ENCODE measurements at places on chromosomes 2 and 18.

- DNase-seq, result no peak
These were observed 30.3 kb downstream of the ICA1L start for GRCh38 chr2:202841090-202841867.

DNA sequence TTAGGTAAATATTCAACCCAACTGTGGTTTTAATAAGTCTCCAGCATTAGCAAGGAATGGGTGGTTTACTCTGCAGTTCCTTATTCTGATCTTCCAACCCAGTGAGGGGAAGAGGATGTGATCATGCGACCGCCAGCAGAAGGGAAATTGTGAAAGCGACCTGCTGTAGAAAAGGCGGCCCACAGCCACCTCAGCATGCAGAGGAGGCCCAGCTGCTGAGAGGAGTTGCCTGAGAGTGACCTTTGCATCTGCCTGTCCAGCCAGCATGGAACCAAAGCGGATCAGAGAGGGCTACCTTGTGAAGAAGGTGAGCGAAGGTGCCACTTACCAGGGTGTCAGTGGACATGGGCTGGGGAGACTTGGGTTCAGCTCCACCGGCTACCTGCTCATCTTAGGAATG lies at the start of gene PLEK:
TSS of gene PLEK (plus strand) at position 196 of the 400 bp plus-strand sequence. CDS start at position 266, 70 bp downstream.
- DNase-seq, result no peak

GRCh38 chr2:231462729-231463465 lies 1.4 kb downstream of the NCL start:
- no peak for DNase-seq

DNA sequence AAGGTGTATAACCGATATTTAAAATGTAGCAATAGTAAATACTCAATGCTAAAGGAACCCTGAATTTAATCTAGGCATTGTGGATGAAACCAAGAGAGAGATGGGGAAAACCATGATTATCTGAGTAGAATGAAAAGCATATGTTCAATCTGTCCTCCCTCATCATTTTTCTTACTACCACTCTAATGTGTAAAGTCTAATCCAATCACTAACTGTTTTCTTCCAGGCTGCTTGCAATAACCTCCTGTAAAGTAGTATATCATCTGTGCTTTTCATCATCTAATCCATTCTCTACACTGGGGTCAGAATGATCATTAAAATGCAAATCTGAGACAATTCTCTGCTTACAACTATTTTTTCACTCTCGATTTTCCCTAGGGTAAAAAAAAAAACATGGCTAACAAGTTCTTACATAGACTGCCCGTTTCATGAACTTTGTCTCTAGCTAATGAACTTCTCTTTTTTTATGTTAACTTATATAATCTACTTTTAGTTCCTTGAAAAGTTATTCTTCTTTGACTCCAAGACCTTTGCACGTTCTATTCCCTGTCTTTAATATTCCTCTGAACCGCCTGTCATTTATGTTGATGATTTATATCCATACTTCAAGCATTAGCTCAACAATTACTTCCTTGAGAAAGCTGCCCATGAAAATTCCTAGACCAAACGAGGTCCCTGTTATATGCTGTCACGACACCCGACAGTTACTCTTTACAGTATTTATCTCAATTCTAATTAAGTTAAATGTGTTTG lies 94.7 kb upstream of the SLC8A1 start:
- DNase-seq, result no peak

GRCh38 chr2:55771612-55772011 lies 78.0 kb upstream of the PNPT1 start:
- no peak for DNase-seq

- no peak for DNase-seq
These were observed 41.5 kb downstream of the SRSF7 start for GRCh38 chr2:38709567-38710194.

- DNase-seq, result no peak
These were observed 69.2 kb downstream of the ACVR1C start for GRCh38 chr2:157559461-157559860.

DNA sequence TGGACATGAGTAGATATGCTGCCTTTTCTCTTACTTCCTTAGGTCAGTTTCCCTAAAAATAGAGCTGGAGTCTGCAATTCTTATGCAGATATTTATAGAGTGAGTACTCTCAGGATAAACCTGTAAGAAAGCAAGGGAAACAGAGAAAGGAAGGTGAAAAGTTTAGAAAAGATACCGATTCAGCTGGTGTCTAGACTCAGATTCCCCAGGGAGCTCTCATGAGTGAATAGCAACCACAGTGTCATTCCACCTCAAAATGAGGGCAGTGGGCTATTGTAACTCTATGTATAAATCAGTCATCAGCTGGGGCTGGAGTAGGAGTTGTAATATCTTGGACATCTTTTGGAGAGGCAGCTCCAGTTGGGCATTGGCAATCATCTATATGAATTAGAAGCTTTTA lies 1485.1 kb upstream of the TMEFF2 start:
- no peak for DNase-seq

- DNase-seq, result no peak
These were observed 36.8 kb downstream of the ATF2 start for GRCh38 chr2:175131252-175131651.

GRCh38 chr2:63514781-63515180 lies 73.5 kb downstream of the WDPCP start:
- no peak for DNase-seq

GRCh38 chr2:12817870-12818269 lies 101.1 kb downstream of the TRIB2 start:
- no peak for DNase-seq

DNA sequence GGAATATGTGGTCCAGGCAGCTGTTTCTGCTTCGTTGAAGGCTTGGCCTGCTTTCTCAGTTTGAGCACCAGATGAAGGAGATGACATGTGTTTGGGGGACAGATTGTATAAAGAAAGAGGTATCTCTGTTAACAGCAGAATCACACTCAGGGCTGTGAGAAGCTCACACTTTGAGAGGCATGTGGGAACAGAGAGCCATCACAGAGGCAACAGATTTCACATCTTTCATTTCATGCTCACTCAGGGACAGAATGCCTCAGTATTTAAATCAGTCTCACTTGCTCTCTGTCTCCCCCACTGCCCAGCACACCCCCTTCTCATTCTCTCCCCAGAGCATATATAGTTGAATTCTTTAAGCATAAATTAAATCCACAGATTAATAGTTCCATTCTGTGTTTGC lies 37.4 kb downstream of the KIAA2012 start:
- DNase-seq, result no peak

GRCh38 chr2:206543073-206543472 lies 99.2 kb upstream of the FAM237A start:
- no peak for DNase-seq

DNA sequence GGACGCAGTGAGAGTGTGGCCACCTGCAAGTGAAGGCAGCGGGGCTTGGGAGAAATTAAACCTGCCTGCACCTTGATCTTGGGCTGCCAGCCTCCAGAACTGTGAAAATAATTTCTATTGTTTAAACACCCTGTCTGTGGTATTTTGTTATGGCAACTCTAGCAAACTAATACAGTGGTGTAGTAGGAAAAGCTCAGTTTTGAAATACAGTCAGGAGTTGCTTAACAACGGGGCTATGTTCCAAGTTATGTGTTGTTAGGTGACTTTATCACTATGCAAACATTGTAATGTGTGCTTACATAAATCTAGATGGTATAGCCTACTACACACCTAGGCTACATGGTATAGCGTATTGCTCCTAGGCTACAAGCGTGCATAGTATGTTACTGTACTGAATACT lies 93.4 kb upstream of the FN1 start:
- DNase-seq, result no peak

- no peak for DNase-seq
These were observed 67.8 kb downstream of the SLC66A2 start for GRCh38 chr18:79883461-79884293.

GRCh38 chr18:51865538-51865937 lies 474.5 kb upstream of the DCC start:
- DNase-seq, result no peak

DNA sequence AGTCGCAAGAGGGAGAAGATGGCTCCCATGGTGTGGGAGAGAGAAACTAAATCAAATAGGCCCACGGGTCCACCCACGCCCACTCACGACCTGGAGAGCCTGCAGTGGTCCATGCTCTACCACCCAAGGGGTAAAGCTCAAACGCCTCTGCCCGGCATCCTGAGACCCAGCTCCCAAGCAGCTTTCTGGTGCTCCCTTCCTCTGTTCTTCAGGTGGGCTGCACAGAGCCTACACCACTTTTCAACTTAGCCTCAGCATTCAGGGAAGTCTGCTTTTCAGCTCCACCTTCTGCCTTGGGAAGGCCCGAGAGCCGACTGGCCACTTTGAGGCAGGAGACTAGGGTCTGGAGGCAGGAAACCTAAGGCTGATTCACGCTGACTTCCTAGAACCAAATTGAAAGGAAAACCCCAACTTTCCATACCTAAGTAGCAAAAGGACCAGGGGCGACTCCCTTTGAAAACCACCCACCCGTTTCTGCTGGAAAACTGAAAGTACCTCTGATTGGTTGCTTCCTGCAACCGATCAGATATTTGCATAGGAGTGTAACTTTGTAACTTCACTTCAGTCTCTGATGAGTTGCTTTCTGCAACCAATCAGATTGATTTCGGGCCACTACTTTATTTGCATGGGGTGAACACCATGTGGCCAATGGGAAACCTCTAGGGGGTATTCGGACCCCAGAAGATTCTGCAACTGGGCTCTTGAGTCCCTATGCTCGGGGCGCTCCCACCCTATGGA lies 26.8 kb upstream of the SPATA3 start:
- no peak for DNase-seq

DNA sequence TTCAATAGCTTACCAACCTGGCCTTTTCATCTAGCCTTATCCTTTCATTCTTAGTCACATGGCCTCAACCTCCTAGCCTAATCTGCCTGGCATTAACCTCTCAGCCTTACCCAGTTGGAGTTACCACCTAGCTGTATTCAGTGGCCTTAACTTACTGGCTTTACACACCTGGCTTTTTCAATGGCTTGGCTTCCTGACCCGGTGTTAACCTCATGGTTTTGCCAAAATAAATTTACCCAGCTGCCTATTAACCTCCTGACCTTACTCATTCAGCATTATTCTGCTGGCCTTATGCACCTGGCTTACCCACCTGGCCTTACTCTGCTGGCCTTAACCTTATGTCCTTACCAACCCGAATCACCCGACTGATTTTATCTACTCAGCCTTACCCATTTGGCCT lies 135.5 kb upstream of the ZSWIM2 start:
- no peak for DNase-seq

- no peak for DNase-seq
These were observed 57.8 kb upstream of the ID2 start for GRCh38 chr2:8623958-8624591.

DNA sequence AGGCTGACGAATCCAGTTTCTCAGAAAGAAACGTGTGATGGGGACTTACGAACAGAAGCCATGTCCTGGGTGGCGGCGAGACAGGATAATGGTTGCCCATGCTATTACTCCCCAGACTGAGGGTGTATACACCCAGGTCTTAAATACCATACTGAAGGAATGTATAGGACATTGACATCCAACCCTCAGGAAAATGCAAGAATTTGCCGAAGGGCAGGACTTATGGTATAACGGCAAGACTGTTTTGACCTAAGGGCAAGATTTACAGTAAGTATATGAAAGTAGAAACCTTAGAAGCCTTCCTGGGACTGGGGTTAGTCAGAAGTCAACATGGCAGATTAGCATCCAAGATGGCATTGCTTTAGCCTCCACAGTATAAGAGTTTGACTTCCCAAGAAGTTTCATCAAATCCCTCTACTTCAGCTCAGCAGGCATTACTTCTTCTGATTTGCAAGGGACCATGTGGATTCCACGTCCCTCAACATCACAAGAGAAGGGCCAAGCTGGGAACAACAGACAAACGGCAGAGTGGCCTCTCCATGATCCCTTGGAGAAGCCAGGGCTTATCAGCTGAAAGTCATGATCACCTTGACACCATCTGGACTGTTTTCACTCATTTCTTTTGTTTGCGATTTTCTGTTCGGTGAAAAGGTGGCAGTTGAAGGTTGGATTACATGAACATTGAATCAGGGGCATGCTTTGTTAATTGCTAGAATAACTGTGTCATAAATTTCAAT lies 21.1 kb downstream of the ST3GAL5 start:
- DNase-seq, result no peak

DNA sequence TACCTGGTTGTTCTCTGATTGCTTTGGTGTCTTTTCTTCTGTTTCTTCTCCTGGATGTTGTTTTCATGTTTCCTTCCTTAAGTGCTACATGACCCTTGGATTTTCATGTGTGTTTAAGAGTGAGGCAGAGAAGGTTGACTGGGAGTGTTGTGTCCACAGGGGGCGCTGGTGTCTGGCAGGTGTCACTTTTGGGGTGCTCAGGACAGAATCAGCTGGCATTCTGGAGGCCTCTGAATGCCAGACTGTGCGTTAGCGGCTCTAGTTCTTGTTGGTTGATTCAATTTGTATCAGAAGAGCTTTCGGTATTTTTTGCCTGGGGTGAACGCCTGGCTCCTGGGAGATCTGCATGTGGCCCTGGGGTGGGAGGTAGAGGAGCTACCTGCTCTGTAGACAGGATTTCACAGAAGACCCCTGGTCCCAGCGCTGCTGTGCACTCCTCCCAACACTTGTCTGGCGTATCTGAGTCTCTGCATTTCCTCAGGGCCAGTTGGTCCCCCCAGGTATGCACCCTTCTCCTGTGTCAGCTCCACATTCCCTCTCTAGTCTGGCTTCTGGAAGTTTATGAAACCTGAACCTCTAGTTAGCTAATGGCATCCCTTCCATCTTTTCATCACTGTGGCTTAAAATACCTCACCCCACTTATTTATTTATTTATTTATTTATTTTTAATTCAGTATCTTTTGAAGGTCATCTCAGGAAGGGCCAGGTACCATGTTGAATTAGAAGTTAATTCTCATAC lies 1.1 kb downstream of the GREB1 start:
- no peak for DNase-seq
